ENCODE measurements at places on chromosomes 2 and 18. TPM values are rescaled to one million over a fixed set of nuclear protein-coding genes. Genes with fewer than 3 reads are reported as not detected.

IL1A gene
- total RNA-seq: not detected

ARL5A gene
- 15.8 TPM for total RNA-seq

FAM237A gene
- total RNA-seq: not detected

PTPRN gene
- not detected for total RNA-seq
